Activated naive CD4-positive, alpha-beta T cell treated with anti-CD3 and anti-CD28 coated beads, Interleukin-2, amount 50 U/mL, for 72 hours (primary cell): ENCODE measurements at places on chromosomes 12 and 14. TPM values are rescaled to one million over a fixed set of nuclear protein-coding genes. Genes with fewer than 3 reads are reported as not detected.

Gene CIROP
- total RNA-seq, result not detected

Gene CBLN3
- total RNA-seq, result 20.1 TPM

Gene KTN1
- total RNA-seq, result 83.9 TPM

GRCh38 chr14:101027966-101028365 lies 124.4 kb upstream of the RTL1 start:
- no peak for DNase-seq

Gene REP15
- 1.0 TPM for total RNA-seq

Gene RIMBP2
- not detected for total RNA-seq

- no peak for DNase-seq
Measured at GRCh38 chr12:33588725-33589405, 149.2 kb upstream of the SYT10 start.

Gene TTC7B
- 7.2 TPM for total RNA-seq

DNA sequence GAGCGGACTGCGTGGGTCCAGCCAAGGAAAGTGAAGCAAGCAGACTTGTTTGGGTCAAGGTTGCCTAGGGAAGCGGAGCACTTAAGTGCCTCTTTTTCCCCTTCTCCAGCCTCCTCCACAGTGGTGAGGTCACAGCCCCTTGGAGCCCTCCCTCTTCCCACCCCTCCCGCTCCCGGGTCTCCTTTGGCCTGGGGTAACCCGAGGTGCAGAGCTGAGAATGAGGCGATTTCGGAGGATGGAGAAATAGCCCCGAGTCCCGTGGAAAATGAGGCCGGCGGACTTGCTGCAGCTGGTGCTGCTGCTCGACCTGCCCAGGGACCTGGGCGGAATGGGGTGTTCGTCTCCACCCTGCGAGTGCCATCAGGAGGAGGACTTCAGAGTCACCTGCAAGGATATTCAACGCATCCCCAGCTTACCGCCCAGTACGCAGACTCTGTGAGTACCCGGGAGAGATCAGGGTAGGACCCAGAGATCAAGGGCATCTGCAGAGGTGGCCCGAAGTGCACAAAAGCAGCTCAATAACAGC lies at the start of gene TSHR:
Gene TSHR (plus strand): TSS at position 206 of the 526 bp plus-strand sequence. CDS start 60 bp downstream, at position 266.
- DNase-seq, result no peak

Gene C1QL4
- not detected for total RNA-seq

Gene SLC5A8
- not detected for total RNA-seq

Gene CD163L1
- total RNA-seq, result not detected

DNA sequence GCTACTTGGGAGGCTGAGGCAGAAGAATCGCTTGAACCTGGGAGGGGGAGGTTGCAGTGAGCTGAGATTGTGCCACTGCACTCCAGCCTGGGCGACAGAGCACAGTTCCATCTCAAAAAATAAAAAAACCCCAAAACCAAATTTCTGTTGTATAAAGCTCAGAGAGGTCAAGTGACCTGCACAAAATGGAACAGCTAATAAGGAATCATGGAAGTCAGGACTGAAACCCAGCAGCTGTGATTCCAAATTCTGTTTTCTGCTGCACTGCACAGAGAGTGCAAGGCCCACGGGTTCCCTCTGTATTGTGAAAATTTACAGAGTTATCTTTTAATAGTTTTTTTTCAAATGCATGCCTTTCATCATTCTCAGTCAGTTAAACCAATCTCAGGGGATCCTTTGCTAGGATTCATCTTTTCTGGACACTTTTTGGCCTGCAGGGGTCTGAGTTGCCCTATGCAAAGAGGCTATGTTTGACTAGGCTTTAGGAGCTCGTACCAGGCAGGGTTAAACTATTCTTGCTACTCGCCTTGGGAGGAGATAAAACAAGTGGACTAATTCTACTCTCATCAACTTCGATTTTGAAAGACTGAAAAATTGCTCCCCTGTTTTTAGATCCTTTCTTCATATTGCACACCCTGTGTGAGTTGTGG lies 26.1 kb upstream of the AACS start:
- DNase-seq, result no peak

Gene ACVRL1
- total RNA-seq, result not detected

- DNase-seq, result no peak
Measured at GRCh38 chr14:78107166-78107565, 63.0 kb upstream of the NRXN3 start.

Gene HEBP1
- total RNA-seq, result 34.2 TPM

Gene RAD51AP1
- 50.7 TPM for total RNA-seq

GRCh38 chr12:99529966-99530365 lies 117.6 kb upstream of the GARIN6 start:
- no peak for DNase-seq

GRCh38 chr14:53409969-53410368 lies 256.8 kb upstream of the DDHD1 start:
- DNase-seq, result no peak

Gene ASCL1
- not detected for total RNA-seq

DNA sequence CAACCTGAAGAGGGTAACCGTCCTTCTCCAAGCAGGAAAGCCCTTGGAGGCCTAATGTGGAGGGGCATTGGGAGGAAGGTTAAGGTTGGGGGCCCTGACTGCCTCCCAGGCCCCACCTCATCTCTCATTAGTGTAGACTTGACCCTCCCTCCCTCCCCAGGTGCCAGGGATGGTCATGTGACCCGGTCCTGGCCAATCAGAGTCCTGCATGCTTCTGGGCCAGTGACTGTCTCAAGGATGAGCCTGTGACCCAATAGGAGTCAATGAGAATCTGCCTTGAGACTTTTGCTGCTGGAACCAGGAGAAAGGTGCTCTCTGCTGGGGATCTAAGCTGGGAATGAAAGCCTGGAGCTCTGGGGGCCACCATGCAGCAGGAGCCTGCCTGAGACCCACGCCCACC lies 70.8 kb downstream of the NCOR2 start:
- DNase-seq, result no peak

Gene NRL
- 4.8 TPM for total RNA-seq

DNA sequence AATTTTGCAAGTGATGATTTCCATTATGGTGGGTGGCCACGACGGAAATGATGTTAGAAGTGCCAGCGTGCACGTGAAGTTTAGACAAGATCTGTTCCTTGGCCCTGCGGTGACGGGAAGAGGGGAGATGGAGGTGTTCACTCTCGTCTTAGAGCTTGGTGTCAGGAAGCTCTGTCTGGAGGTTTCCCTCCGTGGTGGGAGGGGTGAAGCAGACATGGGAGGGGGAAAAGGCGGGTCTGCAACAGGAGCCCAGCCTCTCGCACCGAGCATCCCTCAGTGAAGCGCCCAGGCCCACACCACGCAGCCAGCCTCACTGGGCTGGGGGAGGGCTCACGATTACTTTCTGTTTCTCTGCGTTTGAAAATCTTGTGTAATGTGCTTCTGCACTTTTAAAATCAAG lies 26.3 kb downstream of the EML1 start:
- no peak for DNase-seq

- DNase-seq, result no peak
Measured at GRCh38 chr14:34502001-34502400, 37.5 kb downstream of the EAPP start.

DNA sequence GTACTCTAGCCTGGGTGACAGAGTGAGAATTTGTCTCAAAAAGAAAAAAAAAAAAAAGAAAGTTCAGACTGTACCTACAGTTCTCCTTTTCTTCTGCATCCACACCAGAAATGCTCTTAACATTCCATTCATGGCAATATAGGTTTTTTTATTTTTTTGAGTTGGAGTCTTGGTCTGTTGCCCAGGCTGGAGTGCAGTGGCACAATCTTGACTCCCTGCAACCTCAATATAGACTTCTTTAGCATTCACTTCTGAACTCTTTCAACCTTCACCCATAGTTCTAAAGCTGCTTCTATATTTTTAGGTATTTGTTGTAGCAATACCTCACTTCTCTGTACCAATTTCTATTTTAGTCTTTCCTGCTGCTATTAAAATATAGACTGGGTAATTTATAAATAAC lies 1095.7 kb downstream of the FLRT2 start:
- DNase-seq, result no peak

DNA sequence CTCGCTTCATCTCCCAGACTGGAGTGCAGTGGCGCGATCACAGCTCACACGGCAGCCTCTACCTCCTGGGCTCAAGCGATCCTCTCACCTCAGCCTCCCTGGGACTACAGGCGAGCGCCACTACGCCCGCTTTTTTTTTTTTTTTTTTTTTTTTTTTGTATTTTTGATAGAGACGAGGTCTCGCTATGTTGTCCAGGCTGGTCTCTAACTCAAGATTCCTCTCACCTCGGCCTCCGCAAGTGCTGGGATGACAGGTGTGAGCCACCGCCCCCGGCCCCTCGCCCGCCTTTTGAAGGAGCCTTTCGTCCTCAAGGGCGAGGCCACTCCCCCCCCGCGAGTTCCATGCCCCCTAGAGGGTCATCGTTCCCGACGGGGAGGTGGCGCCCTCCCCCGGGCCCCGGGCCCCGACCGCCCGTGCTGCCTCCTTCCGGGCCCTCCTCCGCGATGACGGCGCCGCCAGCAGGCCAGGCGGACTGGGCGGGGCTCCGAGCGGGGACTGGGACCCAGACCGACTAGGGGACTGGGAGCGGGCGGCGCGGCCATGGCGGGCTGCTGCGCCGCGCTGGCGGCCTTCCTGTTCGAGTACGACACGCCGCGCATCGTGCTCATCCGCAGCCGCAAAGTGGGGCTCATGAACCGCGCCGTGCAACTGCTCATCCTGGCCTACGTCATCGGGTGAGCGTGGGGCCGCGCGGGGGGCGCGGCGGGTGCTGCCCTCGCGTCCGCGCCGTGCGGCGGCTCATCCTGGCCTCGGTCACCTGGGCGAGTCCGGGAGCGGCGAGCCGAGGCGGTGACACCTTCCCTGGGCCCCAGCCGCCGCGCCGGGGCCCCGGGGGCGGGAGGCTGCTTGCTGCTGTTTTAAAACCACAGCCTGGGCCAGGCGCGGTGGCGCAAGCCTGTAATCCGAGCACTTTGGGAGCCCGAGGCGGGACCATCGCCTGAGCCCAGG lies at the start of gene P2RX4:
Gene P2RX4 (plus strand): TSS at position 506 of the 949 bp plus-strand sequence. CDS start 36 bp downstream, at position 542.
- DNase-seq, result peak; percentile 87

Gene SYCP3
- 0.21 TPM for total RNA-seq

- no peak for DNase-seq
Measured at GRCh38 chr14:25044106-25044698, 5.7 kb downstream of the STXBP6 start.

DNA sequence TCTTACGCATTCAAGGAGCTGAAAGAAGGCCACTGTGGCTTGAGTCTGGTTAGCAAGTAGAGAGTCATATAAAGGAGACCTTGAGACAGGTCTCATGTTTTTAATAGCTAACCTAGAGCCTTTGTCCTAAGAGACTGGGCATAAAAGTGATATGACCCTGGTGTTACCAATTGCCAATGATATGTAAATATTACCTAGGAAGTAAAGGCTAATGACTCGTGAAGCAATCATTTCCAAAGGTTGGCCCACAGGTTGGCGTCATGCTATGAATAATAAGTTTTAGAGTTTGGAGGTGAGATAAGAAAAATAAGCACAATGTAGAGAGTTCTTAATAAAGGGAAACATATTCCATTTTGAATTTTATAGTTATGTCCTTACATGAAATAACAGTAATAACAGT lies 116.6 kb upstream of the PLEKHA5 start:
- DNase-seq, result no peak

Gene LMNTD1
- not detected for total RNA-seq

Gene SOAT2
- 0.59 TPM for total RNA-seq

Gene C14orf39
- total RNA-seq, result not detected

Gene NEUROD4
- not detected for total RNA-seq

Gene ASB2
- total RNA-seq, result 12.9 TPM

Gene DPF3
- total RNA-seq, result not detected

GRCh38 chr14:47328376-47328775 lies 347.0 kb downstream of the MDGA2 start:
- DNase-seq, result no peak

DNA sequence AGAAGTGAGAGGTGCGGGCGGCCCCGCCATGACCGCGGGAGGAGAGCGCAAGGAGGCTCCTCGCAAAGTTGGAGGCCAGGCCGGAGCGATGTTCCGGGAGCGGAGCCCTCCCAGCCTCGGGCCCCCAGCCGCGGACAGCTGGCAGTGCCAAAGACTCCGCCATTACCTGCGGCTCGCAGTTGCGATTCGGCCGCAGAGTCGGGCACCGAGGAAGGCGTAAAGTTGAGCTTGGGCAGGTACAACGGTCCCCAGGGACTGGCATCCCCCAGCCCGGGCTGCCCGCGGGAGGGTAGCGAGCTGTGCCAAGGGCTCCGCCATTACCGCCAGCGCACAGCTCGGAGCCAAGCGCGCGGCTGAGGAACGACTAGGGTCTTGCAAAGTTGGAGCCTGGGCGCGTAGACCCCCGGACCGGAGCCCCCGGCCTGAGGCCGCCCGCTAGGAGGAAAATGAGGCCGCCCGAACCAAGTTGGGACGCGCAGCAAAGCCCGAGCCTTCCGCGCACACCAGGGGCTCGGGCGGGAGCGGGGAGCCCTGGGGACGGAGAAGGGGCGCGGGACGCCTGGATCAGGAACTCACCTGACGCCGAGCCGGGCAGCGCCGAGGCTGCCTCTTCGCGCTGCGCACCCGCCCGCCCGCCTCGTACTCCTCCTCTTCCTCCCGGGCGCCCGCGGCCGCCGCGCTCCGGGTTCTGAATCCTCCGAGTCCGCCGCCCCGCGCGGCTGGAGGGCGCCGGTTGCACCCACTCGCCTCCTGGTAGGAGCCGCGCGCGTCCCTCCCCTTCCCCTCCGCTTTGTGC lies 677 bp downstream of the NOS1 start:
- no peak for DNase-seq

Gene AGAP2
- total RNA-seq, result 28.9 TPM

GRCh38 chr12:56241424-56242303 lies 11.8 kb downstream of the SLC39A5 start:
- no peak for DNase-seq

DNA sequence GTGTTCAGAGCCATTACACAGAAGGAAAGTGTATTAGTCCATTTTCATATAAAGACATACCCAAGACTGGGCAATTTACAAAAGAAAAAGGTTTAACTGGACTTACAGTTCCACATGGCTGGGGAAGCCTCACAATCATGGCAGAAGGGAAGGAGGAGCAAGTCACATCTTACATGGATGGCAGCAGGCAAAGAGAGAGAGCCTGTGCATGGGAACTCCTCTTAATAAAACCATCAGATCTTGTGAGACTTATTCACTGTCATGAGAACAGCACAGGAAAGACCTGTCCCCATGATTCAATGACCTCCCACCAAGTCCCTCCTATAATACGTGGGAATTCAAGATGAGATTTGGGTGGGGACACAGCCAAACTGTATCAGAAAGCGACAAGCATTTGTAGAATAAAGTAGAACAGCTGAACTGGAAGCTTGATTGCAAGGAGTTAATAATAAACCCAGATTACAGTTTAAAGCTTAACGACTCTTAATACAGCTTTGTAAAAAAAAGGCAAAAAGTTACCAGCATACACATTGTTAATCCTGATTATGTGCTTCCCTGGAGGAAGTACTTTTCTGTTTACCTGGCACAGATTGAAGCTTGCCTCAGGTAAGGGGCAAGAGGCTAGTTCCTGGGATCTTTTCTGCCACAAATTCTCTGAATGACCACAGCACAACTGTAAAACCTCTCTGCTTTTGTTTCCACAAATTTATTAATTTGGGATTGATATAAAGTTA lies 18.1 kb upstream of the STON2 start:
- DNase-seq, result no peak

- DNase-seq, result no peak
Measured at GRCh38 chr14:36617824-36618223, 35.4 kb upstream of the NKX2-8 start.

DNA sequence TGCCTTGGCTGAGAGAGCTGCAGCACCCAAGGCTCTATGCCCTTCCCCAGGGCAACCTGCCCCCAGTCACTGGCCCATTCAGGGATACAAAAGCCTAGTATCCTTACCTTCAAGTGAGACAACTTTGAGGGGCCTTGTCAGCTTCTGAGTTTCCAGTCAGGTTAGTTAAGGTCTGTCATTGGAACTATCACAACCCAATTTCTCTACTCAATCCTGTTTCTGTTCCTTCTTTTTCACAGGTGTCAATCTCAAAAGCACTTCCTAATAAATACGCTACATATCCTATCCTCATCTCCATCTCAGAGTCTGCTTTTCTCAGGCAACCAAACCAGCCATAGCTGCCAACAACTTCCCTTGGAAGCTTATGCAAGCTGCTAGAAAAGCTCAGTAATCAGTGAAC lies 4.9 kb upstream of the PTGDR start:
- no peak for DNase-seq
